ENCODE measurements at places on chromosomes 3 and 15.

GRCh38 chr3:147945968-147946519 is 536.9 kb downstream of the ZIC1 start:
- DNase-seq: peak; percentile 47

DNA sequence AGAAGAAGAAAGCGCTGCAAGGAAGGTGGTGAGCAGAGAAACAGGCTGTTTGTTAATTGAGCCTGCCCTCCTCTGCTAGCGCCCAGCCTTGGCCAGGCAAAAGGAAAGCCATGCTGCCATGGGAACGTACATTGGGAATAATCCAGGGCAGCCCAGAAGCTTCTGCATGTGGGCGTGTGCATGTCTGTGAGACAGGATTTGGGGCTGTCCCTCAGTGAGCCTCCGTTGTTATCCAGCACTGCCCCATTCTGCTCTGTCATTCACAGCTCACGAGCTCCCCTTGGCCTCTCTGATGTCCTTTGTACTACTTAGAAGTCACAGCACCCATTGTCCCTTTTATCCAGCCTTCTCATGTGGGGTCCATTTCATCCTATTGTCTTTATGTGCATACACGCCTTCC is 239.1 kb upstream of the ROPN1 start:
- DNase-seq: peak; percentile 57

DNA sequence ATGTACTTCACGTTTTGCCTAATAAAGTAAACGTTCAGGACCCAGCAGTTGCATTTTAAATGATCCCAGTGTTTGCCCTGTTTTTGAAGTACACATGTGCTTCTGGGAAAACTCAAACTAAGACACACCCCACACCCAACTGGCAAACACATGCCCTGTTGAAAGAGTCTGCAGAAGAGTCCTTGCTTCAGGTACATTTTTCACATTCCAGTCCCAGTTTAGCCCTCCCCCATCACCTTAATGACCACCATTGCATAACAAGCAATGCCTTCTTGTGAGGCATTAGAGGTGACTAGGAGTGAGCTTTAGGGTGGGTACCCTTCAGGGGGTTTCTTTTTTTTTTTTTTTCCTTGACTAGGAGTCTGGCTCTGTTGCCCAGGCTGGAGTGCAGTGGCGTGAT is 322.3 kb downstream of the CNTN4 start:
- DNase-seq: no peak

DNA sequence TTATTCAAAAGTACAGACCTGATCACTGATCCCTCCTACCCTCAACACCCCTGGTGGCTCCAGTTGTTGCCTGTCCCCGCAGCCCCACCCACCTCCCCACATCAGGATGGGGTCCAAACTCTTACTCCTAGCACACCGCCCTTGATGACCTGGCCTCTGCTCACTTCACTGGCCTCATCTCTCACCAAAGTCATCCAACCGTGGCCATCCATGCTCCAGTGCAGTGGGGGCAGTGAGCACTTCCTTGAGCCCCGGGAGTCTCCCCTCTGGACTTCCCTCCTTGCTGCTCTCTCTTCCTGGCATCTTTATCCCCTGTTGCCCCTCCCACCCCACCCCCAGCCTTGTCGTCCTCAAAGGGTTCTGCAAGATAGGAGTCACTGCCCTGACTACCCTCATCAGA is 191.1 kb downstream of the CACNA2D3 start:
- DNase-seq: no peak

DNA sequence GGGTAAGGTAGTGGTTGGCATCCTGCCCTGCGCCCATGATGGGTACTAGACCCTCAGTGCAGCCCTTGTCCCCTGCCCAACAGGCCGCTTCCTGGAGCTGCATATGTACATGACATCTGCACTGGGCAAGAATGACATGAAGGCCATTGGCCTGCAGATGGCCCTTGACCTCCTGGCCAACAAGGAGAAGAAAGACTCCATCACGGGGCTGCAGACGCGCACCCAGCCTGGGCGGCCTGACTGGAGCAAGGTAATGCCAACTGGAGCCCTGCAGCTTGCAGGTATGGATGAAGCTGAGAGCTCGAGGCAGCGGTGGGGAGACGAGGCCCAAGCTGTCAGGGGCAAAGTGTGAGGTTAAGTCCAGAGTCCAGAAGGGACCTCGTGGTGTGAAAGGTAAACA is 40.8 kb downstream of the NOX5 start:
- no peak for DNase-seq

- DNase-seq: no peak
Measured at GRCh38 chr3:49780080-49780974, 6.0 kb downstream of the IP6K1 start.

GRCh38 chr3:88131695-88132094 is 18.1 kb upstream of the C3orf38 start:
- no peak for DNase-seq

GRCh38 chr3:128505771-128506170 is 12.8 kb upstream of the GATA2 start:
- DNase-seq: no peak

GRCh38 chr3:116770815-116771450 is 61.4 kb downstream of the TUSC7 start:
- DNase-seq: peak; percentile 94

DNA sequence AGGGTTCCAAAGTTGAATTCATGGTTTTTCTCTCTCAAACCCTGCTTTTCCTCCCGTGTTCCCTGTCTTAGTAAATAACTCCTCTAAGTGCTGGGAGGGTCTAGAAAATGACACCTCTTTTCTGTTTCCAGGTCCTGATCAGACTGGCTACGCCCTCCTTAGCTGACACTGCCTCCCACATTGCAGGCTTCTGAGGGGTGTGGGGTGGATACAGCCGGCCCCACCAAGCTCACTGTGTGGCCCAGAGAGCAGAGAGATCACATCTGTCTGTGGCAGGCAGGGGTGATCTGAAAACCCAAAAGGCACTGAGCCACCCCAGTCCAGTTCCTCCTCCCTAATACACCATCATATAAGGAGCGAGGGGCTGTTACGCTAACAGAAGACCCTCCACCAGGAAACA is 62.7 kb downstream of the BDH1 start:
- DNase-seq: no peak

GRCh38 chr15:66195621-66196230 is 57.8 kb downstream of the MEGF11 start:
- DNase-seq: no peak

DNA sequence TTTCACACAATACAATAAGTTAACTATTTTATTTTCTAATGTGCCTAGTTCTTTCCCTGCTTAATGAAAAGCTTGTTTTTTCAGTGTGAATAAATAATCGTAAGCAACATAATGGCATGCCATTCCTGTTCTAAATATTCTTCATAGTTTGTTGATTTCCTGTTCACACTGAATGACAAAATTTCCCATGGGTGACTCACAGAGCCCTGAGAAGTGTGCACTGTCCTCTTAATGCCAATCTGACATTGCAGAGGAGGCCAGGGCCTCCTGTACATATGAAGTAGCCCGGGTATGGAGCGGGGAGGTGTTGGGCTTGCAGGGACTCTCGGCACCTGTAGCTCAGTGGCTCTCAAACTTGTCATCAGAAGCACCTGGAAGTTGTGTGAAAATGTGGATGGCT is 24.3 kb downstream of the CCR3 start:
- no peak for DNase-seq

- DNase-seq: no peak
Measured at GRCh38 chr3:46736006-46736872, 18.6 kb upstream of the PRSS50 start.

DNA sequence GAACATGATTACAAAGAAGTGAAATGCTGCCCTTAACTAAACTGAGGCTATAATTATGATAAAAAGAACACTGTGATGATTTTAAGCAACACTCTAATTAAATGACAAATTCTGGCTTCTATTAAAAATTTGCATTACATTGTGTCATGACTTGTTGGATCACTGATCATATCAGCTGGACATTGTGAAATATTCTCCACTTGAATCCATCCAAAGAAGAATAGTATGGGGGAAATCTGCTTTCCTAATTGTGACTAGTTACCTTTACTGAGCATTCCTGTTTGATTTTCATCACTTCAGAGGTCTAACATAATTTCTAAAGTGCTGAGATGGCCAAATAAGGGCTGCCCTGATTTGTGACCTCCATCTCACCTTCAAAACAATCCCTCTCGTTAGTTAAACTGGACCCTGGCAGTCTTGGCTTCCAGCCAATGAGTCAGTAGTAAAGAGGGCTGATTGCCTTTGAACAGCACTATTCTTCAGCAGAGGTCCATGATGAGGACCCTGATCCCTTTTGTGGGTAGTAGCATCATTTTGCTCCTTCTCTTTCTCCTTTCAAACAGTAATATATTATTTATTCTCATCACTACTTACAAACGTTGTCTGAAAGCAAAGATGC is 53.5 kb upstream of the LEKR1 start:
- DNase-seq: no peak

DNA sequence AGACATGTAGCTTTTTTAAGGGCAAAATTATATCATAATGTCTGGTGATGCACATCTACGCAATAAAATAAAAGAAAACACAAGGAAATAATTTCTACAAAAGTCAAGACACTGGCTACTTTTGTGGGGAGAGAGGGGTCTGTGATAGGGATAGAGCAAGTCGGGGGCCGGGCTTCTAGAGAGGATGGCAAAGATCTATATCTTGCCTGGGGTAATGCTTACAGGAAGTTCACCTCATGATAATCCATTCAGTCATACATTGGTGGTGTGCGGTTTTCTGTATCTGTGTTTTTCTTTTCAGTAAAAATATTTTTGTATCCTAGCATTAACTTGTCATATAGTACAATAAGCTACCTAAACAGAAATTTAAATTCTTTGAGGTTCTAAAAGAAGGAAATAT is 178.8 kb downstream of the ARRDC4 start:
- DNase-seq: no peak

DNA sequence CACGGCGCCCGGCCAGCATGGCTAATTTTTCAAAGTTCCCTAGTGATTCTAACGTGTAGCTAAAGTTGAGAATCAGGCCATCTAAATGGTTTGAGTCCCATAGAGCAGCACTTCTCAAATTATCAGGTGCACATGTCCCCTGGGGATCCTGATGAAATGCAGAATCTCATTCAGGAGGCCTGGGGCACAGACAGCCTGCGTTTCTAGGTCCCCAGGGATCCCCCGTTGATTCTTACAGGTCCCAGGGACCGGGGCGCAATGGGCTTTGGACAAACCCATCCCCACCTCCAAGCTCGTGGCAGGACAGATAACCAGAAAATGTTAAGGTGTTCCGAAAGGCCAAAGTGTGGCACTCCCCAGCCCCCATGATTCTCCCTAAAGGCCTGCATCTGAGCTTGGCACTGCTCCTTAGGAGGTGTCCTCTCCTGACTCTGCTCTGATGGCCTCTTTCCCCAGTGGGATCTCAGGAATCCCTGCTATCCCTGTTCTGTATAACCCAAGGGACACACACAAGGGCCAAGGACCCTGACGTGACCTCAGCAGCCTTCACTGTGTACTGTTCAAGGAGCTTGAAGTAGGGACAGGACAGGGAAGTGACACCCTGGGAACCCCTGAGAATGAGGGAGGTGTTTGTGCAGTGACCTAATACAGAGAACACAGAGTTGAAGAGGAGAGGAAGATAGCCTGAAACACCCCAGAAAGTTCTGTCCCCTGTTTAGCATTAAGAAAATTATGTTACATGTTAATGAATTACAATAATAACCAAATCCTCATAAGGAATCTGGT is 8.0 kb downstream of the LRRK1 start:
- DNase-seq: no peak

DNA sequence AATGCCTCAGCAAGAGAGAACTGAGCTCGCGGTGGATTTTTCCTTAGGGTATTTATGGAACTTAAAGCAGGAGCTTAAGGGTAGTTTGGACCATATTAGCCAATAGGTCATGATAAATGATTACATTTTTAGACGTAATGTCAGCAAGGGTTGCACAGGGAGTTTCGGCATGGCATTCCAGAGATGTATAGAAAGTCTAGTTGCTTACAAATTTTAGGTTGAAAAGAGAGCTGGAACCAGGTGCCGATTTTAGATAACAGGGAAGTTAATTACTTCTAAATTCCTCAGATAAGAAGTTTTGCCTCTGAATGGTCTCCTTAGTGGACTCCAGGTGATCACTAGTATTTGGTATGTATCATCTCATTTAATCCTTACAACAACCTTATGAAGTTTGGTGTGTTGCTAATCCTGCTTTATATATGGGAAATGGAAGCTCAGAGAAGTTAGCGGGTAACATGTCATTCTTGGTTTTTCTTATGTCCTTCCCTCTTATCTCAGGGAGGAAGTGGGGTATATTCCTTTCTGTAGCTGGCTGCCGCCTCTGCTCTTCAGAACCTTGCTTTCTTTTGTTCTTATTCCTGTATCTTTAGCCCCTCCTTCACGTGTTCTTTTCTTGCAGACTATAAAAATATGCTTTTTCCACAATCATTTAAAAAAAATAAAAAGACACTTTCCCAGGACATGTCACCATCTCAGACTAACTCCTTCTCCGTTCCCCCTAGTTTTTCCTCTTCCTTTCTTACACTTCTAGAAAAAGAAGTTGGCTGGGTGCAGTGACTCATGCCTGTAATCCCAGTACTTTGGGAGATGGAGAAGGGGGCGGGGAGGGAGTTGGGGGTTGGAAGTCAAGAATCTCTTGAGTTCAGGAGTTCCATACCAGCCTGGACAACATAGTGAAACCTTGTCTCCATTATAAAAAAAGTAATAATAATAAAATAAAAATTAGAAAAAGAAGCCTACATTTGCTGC is 25.7 kb downstream of the IQGAP1 start:
- no peak for DNase-seq

DNA sequence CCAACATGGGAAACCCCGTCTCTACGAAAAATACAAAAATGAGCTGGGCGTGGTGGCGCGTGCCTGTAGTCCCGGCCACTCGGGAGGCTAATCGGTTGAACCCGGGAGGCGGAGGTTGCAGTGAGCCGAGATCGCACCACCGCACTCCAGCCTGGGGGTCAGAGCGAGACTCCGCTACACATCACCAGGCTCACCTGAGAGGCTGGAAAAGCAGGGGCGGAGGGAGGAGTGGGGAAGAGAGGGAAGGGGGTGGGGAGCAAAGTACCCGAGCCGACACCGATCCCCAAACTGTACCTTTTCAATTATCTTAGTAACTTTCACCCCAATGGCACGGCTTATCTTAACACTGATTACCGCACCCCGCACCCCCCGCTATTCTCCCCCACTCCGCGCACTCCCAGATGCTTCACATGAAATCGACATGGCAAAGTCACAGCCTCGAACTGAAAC is 46.4 kb upstream of the SYNM start:
- DNase-seq: no peak

- peak; percentile 48 for DNase-seq
Measured at GRCh38 chr3:124281453-124282316, 289.8 kb upstream of the ROPN1 start.

- no peak for DNase-seq
Measured at GRCh38 chr3:100425316-100425715, 24.0 kb downstream of the LNP1 start.

Measured in Ammon's horn (tissue), 1 donor.